Psoas muscle (tissue), 8 donors: ENCODE measurements at places on chromosomes 7 and 10.

- H3K27ac ChIP-seq: no peak overlapping the region
- H3K27me3 ChIP-seq: no peaks in the 10 kb centered on the region
- no peaks in the 10 kb centered on the region for H3K36me3 ChIP-seq
Measured at GRCh38 chr10:102188298-102188940, 36.2 kb downstream of the NOLC1 start.

DNA sequence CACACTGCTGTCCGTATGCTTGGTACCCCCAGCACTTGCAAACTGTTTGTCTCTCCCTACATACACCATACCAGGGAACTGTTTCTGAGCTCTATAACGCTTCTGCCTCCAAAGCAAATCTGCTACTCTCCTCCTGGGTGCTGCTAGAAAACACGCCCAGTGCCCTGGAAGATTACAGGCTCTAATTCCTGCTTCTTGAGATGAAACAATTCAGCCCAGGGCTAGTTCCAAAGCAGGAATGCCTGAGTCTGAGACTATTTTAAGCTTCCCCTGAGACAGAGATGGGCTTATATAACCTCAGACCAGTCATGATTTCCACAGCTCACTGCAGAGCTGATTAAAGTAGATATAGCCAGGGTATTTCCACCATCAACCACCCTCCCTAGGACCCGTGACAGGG is 327.1 kb downstream of the GPR158 start:
- H3K4me1 ChIP-seq: no peaks in the 10 kb centered on the region
- no peak for DNase-seq
- no peaks in the 10 kb centered on the region for H3K27me3 ChIP-seq
- H3K36me3 ChIP-seq: no peaks in the 10 kb centered on the region
- no peak overlapping the region for H3K27ac ChIP-seq

GRCh38 chr7:44154703-44155102 is 13.6 kb upstream of the MYL7 start:
- no peak overlapping the region for H3K4me3 ChIP-seq
- H3K36me3 ChIP-seq: no peaks in the 10 kb centered on the region
- peaks cover 7% of the 10 kb centered on the region for H3K4me1 ChIP-seq
- no peak for DNase-seq
- no peaks in the 10 kb centered on the region for H3K27me3 ChIP-seq

- no peaks in the 10 kb centered on the region for H3K4me1 ChIP-seq
- no peak for DNase-seq
- peak overlapping the region; percentile 3 for H3K27ac ChIP-seq
- H3K36me3 ChIP-seq: no peaks in the 10 kb centered on the region
- H3K27me3 ChIP-seq: no peaks in the 10 kb centered on the region
Measured at GRCh38 chr10:132096223-132096622, 30.5 kb downstream of the JAKMIP3 start.

DNA sequence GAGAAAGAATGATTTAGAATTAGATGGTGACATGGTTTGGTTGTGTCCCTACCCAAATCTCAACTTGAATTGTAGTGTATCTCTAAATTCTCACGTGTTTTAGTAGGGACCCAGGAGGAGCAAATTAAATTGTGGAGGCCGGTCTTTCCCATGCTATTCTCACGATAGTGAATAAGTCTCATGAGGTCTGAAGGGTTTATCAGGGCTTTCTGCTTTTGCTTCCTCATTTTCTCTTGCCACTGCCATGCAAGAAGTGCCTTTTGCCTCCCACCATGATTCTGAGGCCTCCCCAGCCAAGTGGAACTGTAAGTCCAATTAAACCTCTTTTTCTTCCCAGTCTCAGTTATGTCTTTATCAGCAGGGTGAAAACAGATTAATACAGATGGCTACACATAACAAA is 167.4 kb upstream of the SVIL start:
- peaks cover 43% of the 10 kb centered on the region for H3K4me1 ChIP-seq
- no peaks in the 10 kb centered on the region for H3K27me3 ChIP-seq
- H3K36me3 ChIP-seq: no peaks in the 10 kb centered on the region
- DNase-seq: no peak

- no peak overlapping the region for H3K27ac ChIP-seq
- peaks cover 20% of the 10 kb centered on the region for H3K4me1 ChIP-seq
- DNase-seq: no peak
Measured at GRCh38 chr10:11095374-11095801, 77.7 kb downstream of the CELF2 start.

- no peak for DNase-seq
- H3K4me1 ChIP-seq: no peaks in the 10 kb centered on the region
- no peak overlapping the region for H3K4me3 ChIP-seq
Measured at GRCh38 chr10:75452997-75453396, 21.6 kb downstream of the LRMDA start.

- peaks cover 74% of the 10 kb centered on the region for H3K36me3 ChIP-seq
- no peak for DNase-seq
- no peak overlapping the region for H3K4me3 ChIP-seq
- no peak overlapping the region for H3K27ac ChIP-seq
- H3K4me1 ChIP-seq: peaks cover 15% of the 10 kb centered on the region
- no peaks in the 10 kb centered on the region for H3K27me3 ChIP-seq
Measured at GRCh38 chr10:5885619-5886018, 4.1 kb downstream of the ANKRD16 start.

DNA sequence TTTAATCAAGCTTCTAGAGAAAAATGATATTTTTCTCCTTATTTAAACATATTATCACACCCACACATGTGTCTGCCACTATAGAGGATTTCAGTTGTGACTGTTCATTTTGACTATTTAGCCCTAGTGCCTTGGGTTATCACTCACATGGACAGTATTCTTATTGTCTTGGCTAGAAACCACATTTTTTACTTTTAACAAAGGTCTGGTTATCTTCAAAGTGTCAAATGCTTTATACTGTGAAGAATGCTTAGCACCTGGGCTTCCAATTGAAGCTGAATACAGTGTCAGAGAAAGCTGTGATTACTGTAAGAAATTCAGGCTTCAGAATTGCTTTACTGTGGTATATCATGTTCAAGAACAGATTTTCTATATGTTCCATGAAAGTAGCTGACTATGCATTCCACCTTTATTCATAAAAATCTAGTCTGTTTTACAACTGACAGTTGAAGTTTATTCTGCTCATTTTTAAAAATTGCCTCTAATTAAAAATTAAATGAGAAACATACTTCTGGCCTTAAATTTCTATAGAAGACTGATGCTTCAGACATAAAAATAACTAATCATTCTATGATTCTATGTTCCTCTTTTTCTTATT is 278.6 kb downstream of the SEMA3D start:
- DNase-seq: no peak
- H3K4me3 ChIP-seq: no peak overlapping the region

DNA sequence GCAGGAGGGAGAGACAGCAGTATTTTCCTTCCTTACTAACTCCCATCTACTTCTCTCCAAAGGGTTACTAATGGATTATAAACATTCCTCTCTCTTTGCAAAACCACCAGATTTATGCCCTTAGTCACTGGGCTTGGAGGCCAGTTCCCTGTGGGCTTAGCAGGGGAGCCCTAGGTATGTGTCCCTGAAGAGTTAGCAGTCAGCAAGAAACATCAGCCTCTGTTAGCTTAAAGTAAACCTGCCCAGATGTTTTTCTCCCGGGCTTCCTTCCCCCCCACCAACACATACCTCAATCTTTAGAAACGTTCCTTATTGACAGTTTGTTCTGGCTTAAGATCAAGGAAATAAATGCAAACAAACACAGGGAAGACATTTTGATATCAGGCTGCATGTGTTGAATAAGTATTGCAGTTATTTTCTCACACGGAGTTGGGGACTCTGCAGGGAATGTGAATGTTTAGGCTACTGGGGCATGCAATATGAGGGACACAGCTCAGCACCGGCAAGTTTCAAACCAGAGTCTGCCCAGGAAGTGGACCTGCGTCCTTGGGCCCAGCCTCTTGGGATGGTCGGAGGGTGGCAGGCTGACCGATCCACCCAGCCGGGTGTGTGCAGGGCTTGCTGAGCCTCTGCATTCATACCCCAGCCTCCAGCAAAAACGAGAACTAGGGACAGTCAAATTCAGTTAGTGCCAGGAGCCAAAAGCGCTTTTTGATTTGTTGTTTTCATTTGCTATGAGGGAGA is 252.0 kb upstream of the GRB10 start:
- H3K36me3 ChIP-seq: no peaks in the 10 kb centered on the region
- no peak for DNase-seq
- H3K4me3 ChIP-seq: no peak overlapping the region
- peaks cover 13% of the 10 kb centered on the region for H3K4me1 ChIP-seq
- H3K27ac ChIP-seq: no peak overlapping the region

DNA sequence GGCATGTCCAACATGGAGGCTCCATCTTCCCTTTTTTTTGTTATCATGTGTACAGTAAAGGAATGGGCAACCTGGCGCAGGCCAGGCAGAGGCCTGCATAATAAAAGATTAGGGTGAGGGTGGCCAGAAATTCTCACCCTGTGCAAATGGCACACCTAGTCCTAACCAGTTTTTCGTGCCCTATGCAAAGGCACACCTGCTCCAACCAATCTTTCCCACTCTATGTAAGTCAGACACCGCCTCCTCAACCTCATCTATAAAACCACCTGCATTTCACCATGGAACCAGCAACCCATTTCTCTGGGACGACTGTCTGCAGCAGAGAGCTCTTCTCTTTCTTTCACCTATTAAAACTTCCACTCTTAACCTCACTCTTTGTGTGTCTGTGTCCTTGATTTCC is 16.1 kb downstream of the TBATA start:
- no peak overlapping the region for H3K4me3 ChIP-seq
- H3K4me1 ChIP-seq: no peaks in the 10 kb centered on the region
- no peak overlapping the region for H3K27ac ChIP-seq
- H3K36me3 ChIP-seq: no peaks in the 10 kb centered on the region
- DNase-seq: no peak

DNA sequence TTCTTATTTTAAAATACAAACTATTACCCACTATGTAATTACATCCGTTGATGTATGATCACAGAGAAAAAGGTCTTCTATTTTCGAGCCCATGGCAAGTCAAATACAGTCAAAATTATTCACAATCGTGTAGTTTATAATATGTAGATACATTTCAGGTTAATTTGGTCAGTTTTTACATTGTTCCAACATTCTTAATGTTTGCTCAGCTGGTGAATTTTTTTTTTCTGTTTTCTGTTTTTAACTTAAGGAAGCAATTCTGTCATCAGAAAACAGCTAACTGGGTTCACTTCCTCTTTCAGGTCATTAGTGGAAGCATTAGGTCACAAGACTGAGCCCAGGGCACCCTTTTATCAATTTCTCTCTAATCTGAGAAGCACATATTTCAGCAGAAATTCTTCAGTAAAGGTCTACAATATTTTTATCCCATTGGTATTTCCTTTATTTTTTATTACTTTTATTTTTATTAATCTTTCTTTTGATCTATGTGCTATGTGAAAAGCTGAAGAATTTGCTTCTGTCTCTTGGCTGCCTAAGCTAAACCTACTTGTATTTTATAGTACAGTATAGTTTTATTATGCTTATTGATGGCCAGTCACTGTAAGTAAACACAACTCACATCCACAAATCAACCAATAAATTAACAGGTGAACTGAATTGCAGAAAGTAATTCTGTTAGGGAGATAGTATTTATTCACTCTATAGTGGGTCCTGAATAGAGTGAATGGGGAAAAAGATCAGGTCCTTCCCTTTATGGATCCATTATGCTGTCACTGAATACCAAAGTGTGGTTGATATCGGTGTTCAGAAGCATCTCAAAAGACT is 84.6 kb downstream of the ICA1 start:
- no peaks in the 10 kb centered on the region for H3K27me3 ChIP-seq
- DNase-seq: no peak
- H3K4me1 ChIP-seq: peaks cover 13% of the 10 kb centered on the region
- no peaks in the 10 kb centered on the region for H3K36me3 ChIP-seq
- H3K27ac ChIP-seq: no peak overlapping the region

GRCh38 chr7:6164491-6164890 is 107.9 kb downstream of the CYTH3 start:
- no peak overlapping the region for H3K27ac ChIP-seq
- no peaks in the 10 kb centered on the region for H3K27me3 ChIP-seq
- H3K4me3 ChIP-seq: no peak overlapping the region
- DNase-seq: no peak
- H3K4me1 ChIP-seq: peaks cover 19% of the 10 kb centered on the region
- peaks cover 53% of the 10 kb centered on the region for H3K36me3 ChIP-seq

- no peak overlapping the region for H3K27ac ChIP-seq
- H3K36me3 ChIP-seq: no peaks in the 10 kb centered on the region
- DNase-seq: peak; percentile 43
- no peaks in the 10 kb centered on the region for H3K27me3 ChIP-seq
- no peaks in the 10 kb centered on the region for H3K4me1 ChIP-seq
- H3K4me3 ChIP-seq: no peak overlapping the region
Measured at GRCh38 chr10:124596962-124597845, 135.6 kb downstream of the LHPP start.

DNA sequence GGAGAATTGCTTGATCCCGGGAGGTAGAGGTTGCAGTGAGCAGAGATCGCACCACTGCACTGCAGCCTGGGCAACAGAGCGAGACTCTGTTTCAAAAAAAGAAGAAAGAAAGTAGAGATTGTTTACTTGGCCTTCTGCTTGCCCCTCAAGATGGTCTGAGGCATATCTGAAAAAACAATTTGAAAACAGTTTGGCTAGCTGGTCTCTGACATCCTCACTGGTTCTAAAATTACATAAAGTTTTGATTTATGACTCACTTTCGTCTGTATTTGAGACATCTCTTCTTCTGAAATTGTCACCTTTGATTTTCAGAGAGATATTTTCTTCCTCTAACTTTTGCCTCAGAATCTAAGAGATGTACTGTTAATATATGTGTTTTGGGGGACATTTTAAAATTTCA is 49.6 kb upstream of the HELLS start:
- H3K4me1 ChIP-seq: no peaks in the 10 kb centered on the region
- H3K27me3 ChIP-seq: no peaks in the 10 kb centered on the region
- no peak for DNase-seq

- H3K27me3 ChIP-seq: no peaks in the 10 kb centered on the region
- H3K27ac ChIP-seq: no peak overlapping the region
- no peaks in the 10 kb centered on the region for H3K36me3 ChIP-seq
Measured at GRCh38 chr7:49852619-49853462, 79.4 kb downstream of the VWC2 start.

DNA sequence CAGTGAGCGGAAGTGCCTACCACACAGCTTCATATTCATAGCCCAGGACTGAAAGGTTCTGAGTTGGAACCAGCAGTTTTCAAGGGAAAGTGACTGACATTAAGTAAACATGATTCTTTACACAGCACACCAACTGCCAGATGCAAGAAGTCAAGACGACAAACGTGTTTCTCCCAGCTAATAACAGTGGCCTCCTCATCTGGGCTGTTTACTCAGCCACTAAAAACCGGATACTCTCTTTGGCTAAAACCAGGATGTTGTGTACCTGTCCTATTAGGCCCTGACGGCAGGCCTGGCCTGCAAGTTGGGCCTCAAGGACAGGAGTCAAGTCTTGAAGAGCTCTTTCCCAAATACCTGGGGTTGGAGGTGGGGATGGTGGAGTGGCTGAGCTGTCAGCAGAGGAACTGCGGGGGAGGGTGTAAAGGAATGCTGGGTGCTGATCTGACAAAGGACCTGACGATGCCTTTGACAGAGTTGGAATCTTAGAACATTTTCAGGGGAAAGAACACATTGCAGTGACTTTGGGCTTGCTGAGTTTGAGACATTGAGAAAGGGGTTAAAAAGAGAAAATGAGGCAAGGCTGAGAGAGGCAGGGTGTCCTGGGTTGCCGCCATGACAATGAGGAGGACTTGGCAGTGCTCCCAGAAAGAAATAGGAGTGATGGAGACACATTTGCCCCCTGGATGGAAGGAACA is 57.7 kb downstream of the STEAP1B start:
- H3K36me3 ChIP-seq: no peaks in the 10 kb centered on the region
- no peak overlapping the region for H3K27ac ChIP-seq
- no peak overlapping the region for H3K4me3 ChIP-seq
- no peaks in the 10 kb centered on the region for H3K27me3 ChIP-seq
- no peak for DNase-seq

- H3K27me3 ChIP-seq: no peaks in the 10 kb centered on the region
- no peaks in the 10 kb centered on the region for H3K4me1 ChIP-seq
- no peak for DNase-seq
- no peak overlapping the region for H3K4me3 ChIP-seq
- peaks cover 99% of the 10 kb centered on the region for H3K36me3 ChIP-seq
Measured at GRCh38 chr7:92075455-92076158, 58.7 kb downstream of the CYP51A1 start.
